ENCODE measurements at places on chromosomes 12 and 14.

GRCh38 chr12:118429688-118430383 lies 53.5 kb downstream of the SUDS3 start:
- DNase-seq, result no peak

- no peak for DNase-seq
Measured at GRCh38 chr12:4178424-4179170, 95.0 kb upstream of the CCND2 start.

- DNase-seq, result no peak
Measured at GRCh38 chr12:24918596-24918995, 30.3 kb downstream of the BCAT1 start.

DNA sequence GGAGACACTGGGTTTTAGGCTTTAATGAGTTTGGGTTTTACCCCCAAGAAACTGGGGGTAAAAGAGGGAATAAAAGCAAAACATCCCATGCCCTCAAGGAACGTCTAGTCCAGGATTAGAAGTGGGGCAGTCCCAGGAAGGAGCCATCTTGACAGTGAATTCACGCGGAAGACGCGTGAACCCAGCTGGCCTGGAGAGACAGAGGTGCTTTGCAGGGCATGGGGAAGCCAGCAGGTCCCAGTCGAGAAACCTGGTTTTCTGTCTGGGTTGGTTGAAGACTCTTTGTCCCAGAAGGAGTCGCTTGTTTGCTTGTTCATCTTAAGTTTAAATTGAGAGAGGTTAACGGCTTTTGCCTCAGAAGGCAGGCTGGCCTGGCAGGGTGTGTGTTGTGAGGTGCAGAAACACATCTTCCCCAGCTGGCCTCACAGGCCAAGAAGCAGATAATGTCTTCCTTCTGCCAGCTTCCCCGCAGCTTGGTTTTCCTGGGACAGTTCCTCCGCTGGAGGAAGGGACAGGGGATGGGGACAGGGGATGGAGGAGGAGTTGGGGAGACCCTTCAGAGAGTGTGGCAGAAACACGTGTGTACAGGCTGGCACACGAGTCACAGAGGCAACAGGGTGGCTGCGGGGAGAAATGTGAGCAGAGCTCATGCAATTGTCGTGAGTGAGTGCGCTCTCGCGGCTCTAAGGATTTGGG lies 18.5 kb upstream of the CD9 start:
- DNase-seq, result no peak

- peak; percentile 74 for DNase-seq
Measured at GRCh38 chr14:76784881-76785280, 23.6 kb downstream of the VASH1 start.

GRCh38 chr14:99134516-99135046 lies 137.4 kb downstream of the BCL11B start:
- no peak for DNase-seq

DNA sequence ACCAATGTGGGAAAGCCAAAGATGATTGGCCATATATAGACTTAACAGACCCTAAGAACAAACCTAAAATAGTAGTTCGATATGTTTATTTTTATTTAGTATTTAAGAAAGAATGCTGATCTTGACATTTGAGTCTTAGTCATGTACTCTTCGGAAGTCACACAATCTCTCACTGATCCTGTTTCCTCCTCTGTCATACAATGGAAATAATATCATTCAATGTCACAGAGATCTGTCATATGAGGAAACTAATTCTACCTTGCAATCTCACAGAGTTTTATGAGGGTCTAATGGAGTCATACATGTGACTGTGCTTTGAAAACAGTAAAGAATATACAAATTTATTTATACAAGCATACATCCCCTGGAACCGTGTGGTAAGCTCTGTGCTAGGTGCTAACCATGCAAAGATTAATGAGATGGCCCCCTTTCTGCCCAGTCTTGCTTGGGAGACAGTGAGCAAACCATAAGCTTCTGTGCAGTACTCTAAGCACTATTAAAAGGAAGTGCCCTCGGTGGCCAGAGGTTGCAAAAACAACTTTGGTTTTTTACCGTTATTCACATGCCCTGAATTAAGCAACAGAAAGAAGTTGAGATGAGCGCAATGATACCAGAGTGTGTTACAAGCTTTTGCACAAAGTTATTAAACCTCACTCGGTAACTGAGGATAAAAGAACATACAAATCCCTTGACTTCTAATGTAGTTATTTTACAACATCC lies 1.7 kb upstream of the LIN7A start:
- no peak for DNase-seq

- no peak for DNase-seq
Measured at GRCh38 chr12:9643266-9643660, 26.2 kb upstream of the CLEC2D start.

DNA sequence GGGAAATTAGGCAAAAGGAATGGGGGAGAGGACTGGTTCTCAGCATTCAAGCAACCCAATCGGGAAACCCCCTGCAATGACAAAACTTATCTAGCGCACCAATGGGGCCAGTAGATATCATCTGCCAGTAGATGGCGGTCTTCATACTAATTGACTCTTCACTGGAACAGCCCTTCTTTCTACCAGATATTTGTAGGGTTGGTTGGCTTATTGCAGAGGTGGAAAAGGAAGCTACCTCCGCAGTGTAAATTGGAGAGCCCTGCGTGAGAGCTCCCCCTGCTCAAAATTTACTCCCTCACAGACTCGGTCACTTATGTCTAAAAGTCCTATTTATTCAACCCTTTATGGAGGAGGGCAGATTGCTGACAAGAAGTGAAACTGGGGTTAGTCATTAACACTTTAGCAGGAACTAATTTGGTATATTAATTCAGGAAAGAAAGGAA lies 166.1 kb upstream of the CCND2 start:
- no peak for DNase-seq

- no peak for DNase-seq
Measured at GRCh38 chr12:78115889-78116288, 285.2 kb downstream of the NAV3 start.

- DNase-seq, result no peak
Measured at GRCh38 chr14:85531141-85531586, 1.2 kb downstream of the FLRT2 start.

DNA sequence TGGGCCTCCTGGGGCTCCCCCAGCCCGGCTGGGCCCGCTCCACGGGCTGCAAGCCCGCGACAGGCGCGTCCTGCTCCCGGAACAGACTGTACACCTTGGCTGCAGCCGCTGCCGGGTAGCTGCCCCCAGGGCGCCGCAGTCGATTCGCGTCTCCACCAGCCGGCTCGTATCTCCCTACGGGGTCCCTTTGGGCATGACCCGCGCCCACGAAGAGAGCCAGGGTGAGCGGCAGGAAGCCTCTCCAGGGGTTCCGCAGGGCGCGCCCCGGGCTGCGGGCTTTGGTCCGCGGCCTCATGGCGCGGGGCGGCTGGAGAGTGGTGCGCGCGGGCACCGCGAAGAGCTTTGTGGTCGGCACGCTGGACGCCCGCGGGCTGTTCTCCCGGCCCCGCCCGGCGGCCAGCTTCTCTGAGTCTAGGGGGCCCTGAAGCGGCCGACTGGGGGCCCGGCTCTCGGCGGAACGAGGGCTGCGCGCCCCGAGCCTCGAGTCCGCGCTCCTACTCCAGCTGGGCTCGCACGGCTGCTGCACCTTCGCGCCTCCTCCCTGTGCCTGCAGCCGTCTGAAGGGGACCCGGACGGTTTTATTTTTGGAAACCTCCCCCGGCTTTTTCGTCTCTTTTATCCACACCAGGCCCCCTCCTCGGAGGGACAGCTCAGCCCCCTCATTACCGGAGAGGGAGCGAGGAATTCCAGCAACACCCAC lies at the start of gene LTBP2:
Gene LTBP2, minus strand, starts transcription at position 588 of the 700 bp plus-strand sequence. Its CDS starts 293 bp downstream, at position 295.
- DNase-seq, result no peak

DNA sequence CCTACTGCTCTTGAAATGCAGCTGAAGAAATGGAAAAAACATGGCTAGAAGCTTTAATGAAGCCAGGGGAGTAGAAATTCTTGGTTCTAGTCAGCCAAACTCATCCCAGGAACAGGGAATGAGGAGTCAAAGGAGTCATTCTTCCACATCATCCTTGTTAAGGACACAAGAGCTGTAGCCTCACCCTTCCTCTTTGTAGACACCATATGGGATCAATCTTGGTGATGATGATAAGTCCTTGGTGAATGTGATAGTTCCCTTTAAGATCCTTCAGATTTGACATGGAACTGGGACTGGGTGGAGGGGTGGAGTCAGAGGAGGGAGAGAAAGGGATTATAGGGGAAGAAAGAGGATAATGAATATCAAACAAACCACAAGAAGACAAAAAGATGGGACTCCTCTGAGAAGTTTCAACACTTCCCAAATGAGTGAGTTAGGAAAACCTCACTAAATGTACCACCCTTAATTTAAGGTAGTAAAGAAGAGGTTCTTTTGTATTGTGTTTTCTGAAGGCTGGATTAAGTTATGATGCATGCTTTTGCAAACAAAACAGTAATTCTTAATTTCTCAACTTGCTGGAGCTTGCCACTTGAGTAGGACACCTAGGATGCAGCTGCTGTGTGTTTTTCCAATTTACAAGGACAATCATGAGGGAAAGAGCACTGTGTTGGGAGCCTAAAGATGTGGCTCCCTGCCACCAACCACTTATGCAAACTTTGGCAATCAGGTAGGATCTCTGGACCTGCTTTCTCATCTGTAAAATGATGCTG lies 104.0 kb downstream of the WIF1 start:
- no peak for DNase-seq

GRCh38 chr12:2957816-2958431 lies 1.3 kb upstream of the TEAD4 start:
- no peak for DNase-seq

DNA sequence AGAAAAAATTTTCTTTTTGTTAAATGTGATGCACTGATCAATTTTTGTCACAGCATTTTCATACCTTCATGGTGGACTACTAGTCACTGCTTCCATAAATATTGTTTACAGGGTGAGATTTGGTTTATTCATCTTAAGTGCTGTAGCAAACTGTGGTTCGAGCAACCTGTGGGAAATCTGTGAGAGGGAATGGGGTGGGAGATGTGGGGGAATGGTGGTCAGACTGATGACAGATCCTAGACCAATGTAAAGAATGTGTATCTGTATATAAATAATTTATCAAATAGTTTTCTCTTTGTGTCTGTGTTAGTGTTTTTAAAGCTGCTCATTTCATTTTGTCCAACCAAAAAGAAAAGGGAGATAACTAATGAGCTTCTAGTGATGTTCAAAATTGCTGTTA lies 26.7 kb downstream of the CSRP2 start:
- no peak for DNase-seq

- peak; percentile 82 for DNase-seq
Measured at GRCh38 chr12:32399370-32400113, at the start of gene FGD4. Gene FGD4 (plus strand): TSS chr12:32399558.

- DNase-seq, result no peak
Measured at GRCh38 chr14:90345239-90345557, 13.5 kb upstream of the NRDE2 start.

DNA sequence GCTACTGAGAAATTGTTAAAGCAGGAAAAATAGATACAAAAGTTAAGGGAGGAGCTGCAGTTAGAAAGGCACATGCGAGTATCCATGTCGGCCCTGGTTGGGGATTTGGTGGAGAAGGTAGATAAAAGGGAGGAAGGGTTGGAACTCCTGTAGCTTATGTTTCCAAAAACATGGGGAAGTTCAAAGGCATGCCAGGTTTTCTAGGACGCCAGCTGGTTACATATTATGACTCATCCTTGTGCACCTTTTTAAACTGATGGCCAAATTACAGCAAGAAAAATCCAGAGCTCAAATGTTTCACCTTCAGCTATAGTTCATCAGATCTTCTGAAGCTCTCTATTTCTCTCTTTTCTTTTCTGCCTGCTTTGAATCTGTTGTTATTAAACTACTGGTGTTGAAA lies 13.2 kb upstream of the MAP4K5 start:
- no peak for DNase-seq

DNA sequence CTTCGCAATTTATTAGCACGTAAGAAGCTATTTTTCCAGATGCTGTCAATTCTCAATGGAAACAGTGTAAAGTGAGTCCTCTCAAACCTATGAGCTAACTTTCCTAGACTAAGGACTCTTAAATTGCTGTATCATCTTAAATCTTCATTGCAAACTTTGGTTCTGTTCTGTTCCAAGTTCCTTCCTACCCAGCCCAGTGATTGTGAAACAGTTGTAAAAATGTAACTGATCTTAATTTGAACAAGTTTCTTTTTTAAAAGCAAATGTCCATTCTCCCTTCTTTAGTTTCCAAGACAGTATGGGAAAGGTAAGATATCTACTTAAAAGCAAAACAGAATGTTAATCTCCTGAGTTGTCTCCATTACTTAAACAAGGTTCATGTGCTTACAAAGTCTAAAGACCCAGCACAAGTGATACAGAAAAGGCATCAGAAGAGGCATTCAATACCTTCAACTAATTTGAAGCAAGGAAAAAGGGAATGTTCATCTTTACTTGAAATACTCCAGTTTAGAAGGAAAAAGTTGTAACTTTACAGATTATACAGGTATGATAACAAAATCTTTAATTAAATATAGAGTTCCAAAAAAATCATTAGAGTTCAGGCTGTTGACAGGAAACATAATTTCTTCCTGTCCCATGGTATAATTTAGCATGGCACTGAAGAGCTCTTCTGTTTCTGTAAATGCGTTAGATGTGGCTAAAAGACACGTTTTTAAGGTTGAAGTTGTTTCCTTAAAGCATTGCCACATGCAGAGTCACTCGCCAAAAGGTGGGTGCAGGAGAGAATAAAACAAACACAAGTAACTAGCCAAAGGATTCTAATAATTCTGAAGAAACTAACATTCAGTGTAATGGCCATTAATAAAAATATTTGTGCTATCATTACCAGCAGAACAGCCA lies 101.5 kb upstream of the USP15 start:
- no peak for DNase-seq

- DNase-seq, result no peak
Measured at GRCh38 chr12:110475426-110475825, 6.8 kb downstream of the FAM216A start.
